ENCODE measurements at places on chromosomes 2 and 18.

DNA sequence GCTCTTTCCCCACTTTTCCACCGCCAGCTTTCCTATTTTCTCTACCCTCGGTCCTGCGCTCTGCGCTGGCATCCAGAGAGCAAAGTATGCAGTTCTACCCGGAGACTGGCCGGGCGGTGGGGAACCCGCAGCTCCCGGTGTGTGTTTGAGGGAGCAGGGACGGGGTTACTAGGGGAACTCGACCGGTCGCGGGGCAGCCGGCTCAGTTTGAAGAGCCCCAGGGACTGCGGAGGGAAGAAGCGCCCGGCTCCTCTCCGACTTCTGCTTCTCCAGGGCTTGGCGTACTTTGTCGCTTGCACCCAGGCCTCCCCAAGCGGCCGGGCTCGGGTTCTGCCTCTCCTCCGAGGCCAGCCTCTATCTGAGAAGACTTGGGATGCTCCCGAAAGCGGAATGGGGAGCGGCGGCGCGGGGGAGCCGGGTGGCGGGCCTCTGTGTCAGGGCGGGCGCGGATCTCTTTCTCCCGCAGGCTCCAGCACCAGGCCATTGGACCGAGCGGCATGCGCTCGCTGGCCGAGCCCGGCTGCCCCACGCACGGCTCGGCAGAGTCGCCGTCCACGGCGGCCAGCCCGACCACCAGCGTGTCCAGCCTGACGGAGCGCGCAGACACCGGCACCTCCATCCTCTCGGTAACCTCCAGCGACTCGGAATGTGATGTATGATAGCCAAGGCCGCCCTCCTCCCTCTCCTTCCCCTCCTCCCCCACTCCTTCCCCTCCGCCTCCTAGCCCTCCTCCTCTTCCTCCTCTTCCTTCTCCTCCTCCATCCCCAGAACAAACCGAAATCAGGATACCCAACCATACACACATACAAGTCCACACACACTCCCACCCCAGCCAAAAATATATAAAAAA lies 2.8 kb downstream of the SIX3 start:
- no peak for DNase-seq

DNA sequence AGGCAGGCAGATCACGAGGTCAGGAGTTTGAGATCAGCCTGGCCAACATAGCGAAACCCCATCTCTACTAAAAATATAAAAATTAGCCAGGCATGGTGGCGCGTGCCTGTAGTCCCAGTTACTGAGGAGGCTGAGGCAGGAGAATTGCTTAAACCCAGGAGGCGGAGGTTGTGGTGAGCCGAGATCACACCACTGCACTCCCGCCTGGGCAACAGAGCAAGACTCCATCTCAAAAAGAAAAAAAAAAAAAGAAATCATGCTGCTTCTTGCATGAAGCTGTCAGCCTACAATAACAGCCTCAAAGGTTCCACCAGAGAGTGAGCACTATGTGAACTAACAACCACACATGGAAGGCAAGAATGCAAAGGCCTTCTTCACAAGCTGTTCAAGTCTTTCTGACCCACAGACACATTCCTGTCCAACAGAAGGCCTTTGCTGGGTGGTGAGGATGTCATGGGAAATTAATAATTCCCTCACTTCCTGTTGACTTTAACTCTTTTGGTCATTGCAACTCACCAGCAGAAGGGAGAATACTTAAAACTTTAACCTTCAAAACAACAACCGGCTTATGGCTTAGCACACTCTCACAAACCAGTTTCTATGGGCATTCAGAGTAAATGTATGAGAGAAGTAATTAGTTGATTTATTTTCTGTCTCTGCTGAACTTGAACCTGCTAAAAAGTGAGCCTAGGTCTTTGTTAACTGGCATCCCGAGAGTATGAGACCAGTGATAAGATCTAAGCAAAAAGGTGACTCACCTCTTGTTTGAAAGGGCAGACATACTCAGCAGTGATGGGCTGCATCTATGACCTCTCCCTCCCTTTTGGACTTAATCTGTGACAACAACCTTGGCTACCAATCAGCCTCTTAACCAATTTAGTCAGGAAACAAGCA lies 11.8 kb downstream of the PLEKHM3 start:
- DNase-seq: no peak

GRCh38 chr2:21041943-21042707 lies 1.7 kb downstream of the APOB start:
- DNase-seq: no peak

DNA sequence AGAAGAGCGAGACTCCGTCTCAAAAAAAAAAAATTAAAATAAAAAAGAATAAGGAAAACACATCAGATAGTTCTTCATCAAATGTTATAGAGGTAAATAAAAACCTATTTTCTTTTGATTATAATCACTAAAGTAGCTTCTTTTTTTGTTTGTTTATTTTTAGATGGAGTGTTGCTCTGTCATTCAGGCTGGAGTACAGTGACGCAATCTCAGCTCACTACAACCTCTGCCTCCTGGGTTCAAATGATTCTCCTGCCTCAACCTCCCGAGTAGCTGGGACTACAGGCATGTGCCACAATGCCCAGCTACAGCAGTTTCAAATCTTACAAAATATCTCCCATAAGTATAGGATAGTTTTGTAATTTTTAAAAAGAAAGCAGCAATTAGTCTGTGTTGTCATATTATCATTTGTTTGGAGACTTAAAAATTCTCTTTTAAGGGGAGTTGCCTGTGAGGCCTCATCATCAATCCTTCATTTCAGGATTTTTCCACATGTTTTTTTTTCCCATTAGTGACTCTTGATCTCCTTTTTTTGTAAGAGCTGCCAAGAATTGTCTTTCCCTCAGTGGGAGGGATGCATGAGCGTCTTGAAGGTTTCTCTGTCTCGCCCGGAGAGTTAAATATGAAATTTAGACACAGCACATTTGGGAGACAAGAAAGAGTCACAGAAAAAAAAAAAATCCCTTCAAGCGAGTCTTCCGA lies 275.9 kb downstream of the CDCA7 start:
- DNase-seq: no peak

DNA sequence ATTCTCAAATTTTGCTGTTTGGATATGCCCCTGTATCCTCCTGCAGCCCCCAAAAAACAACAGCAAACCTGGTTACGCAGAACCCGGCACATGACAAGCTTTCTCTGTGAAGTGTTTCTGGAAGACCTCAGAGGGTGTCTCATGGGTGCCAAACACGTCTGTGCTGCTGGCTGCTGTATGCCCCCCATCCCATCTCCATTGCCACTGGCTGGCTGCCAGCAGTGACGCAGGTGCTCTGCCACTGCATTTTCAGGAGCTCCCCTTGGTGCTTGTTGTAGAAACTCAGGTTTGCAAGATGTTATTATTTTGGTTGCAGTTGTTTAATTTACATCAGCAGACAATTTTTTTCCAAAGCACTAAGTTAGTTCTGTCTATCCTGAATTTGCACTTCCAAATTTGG lies 166.4 kb upstream of the FANCL start:
- DNase-seq: no peak

DNA sequence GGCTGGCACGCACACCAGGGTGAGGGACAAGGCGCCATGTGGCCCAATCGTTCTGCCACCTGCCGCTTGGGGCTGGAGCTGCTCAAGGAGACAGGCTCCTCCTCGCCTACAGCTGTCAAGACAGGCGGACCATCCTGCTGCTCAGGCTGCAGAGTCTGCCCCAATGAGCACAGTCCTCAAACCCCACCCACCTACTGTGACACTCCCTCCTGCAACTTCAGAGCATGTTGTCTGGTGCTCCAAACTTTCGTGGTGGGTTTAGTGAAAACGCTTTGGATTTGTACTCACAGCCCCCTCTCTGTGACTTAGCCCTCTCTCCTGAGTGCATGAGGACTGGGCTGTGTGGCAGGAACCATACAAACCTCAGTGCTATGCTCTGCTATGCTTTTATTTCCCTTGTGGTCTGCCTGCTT lies 23.2 kb upstream of the SLC35F6 start:
- no peak for DNase-seq

Data from activated gamma-delta T cell (primary cell).